BJ (cell line): ENCODE measurements at places on chromosomes 6 and 20. TPM values are rescaled to one million over a fixed set of nuclear protein-coding genes. Genes with fewer than 3 reads are reported as not detected.

The SF3B5 gene
- 238 and 261 TPM in 2 replicates for polyA plus RNA-seq

The COL9A1 gene
- not detected in 2 replicates for polyA plus RNA-seq

The HMGCLL1 gene
- not detected in 2 replicates for polyA plus RNA-seq

The FOXC1 gene
- 7.6 and 7.8 TPM in 2 replicates for polyA plus RNA-seq

The SOX4 gene
- 2.4 and 2.9 TPM in 2 replicates for polyA plus RNA-seq

The LAMA4 gene
- polyA plus RNA-seq, result 268 and 301 TPM in 2 replicates

The LPA gene
- not detected in 2 replicates for polyA plus RNA-seq

The IRF4 gene
- not detected in 2 replicates for polyA plus RNA-seq

The IYD gene
- polyA plus RNA-seq, result not detected in 2 replicates

The CD83 gene
- polyA plus RNA-seq, result 0.85 and 1.2 TPM in 2 replicates

The FAM162B gene
- polyA plus RNA-seq, result 6.4 and 9.9 TPM in 2 replicates

The FAM209A gene
- polyA plus RNA-seq, result 0.09 and 0.11 TPM in 2 replicates

The MOG gene
- polyA plus RNA-seq, result not detected in 2 replicates

The BNIP5 gene
- not detected in 2 replicates for polyA plus RNA-seq
